DMS153 (cell line): ENCODE measurements at places on chromosomes 11 and 22.

- DNase-seq = no peak
Measured at GRCh38 chr11:19696904-19697303, 15.7 kb upstream of the NAV2 start.

- no peak for DNase-seq
Measured at GRCh38 chr11:92505689-92506088, 281.1 kb downstream of the FAT3 start.

DNA sequence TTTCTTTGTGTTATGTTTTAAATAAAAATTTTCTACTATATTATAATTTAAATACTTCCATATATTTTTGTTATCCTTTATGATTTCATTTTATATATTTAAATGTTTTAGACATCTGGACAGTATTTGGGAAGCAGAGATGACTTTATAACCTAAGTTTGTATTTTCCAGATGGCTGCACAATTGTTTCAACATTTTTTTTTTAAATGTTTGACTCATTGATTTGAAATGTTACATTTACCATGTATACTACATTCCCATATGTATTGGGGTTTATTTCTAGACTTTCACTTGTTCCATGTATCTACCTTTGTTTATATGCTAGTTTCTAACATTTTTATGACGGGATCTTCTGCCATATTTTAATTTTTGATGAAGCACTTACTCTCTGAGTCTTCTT, 766.5 kb downstream of the METTL15 start:
- no peak for DNase-seq

DNA sequence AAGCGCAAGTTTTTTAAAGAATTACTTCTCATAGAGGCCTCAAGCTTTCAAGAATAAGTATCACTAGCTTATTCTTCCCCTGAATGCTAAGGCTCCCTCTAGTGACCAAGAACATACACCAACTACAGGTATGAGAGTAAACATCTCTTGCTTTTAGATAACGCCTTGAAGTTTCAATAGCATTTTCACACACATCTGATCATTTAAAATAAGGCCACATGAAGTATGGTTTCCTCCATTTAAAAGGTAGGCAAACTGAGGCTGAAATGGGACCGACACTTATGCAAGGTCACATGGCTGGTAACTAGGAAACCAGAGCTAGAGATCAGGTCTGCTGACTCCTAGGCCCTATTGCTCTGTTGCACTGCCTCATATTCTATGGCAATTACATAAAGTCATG, 66.5 kb downstream of the CCDC34 start:
- DNase-seq = peak; percentile 43

DNA sequence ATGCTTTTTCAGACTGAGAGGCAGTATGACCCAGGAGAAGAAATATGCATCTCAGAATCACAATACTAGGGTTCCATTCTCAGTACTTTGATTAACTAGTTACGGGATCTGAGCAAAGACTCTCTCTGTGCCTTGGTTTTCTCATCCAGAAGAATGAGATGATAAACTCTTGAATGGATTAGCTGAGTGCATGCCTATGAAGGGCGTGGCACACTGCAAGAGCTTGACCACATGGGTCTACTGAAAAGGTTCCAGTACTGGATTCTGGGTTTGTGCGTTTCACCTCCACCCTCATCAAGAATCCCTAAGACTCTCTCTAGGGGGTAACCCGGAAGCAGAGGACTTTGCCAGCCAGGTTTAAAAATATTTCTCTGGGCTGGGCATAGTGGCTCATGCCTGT, 25.6 kb downstream of the PGA5 start:
- no peak for DNase-seq

GRCh38 chr11:6413791-6414201, 5.1 kb downstream of the APBB1 start:
- DNase-seq = no peak
